ENCODE measurements at places on chromosomes 12 and 14.
A peak's percentile ranks its signal among the peaks of the same experiment; 100 is the strongest.

GRCh38 chr12:124939421-124940142, 25.1 kb upstream of the UBC start:
- peak; percentile 92 for DNase-seq

- no peak for DNase-seq
Measured at GRCh38 chr14:86299994-86300393, 770.0 kb downstream of the FLRT2 start.

GRCh38 chr12:52953181-52953841, 4.4 kb downstream of the KRT18 start:
- DNase-seq, result no peak

DNA sequence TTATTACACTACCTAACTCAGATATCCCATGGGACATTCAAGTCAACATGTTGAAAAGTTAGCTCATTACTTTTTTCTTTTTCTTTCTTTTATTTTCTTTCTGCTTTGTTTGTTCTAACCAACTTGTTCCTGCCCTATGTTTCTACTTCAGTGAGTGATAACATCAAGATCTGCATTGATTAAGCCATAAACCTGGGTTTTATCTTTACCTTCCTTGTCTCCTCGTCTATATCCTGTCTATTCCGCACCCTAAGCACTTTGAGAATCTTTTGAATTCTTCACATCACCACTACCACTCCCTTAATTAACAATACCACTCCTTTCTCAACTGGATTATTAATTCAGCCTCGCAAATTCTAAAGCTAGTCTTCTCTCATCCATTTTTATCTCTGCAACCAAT, 81.9 kb upstream of the AVPR1A start:
- DNase-seq, result no peak

DNA sequence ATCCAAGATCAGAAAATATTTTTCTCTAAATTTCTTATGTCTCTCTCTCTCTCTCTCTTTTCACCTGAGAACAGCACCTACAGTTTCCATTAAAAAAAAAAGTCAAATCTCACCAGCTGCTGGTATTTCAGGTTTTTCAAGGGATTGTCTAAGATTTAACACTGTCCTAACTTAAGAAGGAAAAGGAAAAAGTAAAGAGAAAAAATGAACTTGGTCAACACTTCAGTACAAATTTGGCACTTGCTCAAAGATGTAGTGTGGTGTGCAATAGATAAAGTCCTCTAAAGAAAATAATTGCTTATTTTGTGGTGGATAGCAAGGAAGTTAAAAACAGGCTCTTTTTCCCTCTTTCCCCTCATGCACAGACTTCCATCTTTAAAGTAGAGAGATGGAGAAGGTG, 416.2 kb downstream of the SOX5 start:
- DNase-seq, result no peak

GRCh38 chr14:59358102-59358501, 107.1 kb downstream of the GPR135 start:
- no peak for DNase-seq

- no peak for DNase-seq
Measured at GRCh38 chr12:119578112-119578511, 15.5 kb upstream of the TMEM233 start.

GRCh38 chr14:61719344-61720293, 24.3 kb downstream of the HIF1A start:
- no peak for DNase-seq

GRCh38 chr12:94495445-94496115, 35.9 kb upstream of the CEP83 start:
- no peak for DNase-seq

DNA sequence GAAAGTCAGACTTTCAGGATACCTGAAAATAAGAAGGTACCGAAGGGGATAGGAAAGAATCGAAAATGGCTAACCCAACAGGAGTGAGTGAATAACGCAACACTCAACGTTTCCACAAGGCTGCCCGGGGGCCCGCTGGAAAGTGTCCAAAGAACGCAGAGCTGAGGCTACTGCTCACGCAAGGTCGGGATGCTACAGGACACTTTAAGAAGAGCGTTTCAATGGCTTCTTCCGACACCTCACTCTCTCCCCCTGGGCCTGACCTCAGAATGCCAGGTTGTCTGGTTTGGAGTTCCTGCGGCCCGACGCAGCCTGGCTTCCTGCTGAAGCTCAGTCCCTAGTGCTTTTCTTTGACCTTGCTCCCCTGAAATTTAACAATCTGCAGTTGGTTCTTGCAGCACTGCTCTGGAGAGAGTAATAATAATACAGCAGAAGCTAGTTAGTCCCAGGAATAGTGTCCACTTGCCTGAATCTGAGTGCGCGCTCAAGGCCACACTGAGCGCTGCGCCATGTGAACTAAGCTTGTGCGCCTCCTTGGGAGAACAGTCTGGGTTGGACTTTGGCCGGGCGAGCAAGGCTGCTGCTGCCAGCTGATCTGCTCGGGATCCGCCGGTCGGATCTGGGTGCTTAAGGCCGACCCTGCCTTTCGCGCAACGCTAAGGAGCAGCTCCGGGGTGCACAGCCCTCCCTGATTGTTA, 2.0 kb upstream of the ALX1 start:
- no peak for DNase-seq

DNA sequence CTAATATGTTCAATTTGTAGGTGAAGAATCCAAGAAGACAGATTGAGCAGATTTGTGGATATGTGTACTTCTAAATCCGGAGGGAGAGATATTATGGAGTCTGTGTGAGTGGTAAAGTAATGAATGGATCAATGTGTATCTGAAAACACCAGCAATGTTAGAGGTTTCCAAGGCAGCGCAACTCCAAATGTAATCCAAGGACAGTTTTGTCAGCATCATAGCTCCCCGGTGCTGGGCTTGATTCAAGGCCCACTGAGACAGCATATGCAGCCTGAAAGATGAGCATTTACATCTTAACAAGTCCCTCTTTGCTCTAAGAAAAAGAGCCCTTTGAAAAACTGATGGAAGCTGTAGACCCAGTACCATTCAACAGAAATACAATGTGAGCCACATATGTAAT, 38.3 kb upstream of the FRMD6 start:
- no peak for DNase-seq

GRCh38 chr14:96287856-96288255, 31.8 kb downstream of the BDKRB1 start:
- no peak for DNase-seq

GRCh38 chr12:127125607-127126259, 1141.2 kb upstream of the TMEM132C start:
- no peak for DNase-seq

- no peak for DNase-seq
Measured at GRCh38 chr12:125418902-125419564, 353.8 kb downstream of the AACS start.

- DNase-seq, result no peak
Measured at GRCh38 chr12:13373131-13373530, 176.6 kb downstream of the EMP1 start.

GRCh38 chr14:48504921-48505320, 829.5 kb upstream of the MDGA2 start:
- DNase-seq, result no peak

- DNase-seq, result no peak
Measured at GRCh38 chr12:18706798-18707197, 31.0 kb downstream of the PLCZ1 start.

GRCh38 chr12:7058163-7058845, 2.2 kb upstream of the C1S start:
- DNase-seq, result no peak

DNA sequence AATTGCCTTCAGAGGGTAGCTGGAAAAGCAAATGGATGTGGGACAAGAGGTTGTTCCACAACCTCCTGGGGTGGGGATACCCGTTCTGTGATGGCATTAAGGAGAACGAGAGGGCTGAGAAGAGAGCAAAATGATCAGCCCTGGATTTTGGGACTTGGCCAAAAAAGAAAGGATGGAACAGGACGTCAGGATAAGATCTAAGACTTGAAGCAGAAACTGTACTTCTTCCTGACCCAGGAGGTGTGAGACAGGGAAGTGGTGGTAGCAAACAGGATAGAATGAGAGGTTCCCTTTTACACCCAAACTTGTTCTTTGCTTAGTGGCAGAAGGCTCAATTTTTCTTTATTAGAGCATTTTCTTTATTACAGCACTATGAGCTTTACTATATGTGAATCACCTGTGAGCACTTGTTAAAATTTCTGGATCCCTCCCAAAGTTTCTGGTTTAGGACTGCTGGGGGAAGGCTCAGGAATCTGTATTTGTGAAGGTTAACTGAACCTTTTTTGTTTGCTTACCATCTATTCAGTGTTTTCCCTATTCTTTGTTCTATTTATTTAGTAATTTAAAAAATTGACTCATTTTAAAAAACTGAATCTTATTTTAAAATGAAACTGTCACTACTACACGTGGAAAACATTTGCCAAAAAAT, 59.2 kb downstream of the ERC1 start:
- DNase-seq, result no peak

DNA sequence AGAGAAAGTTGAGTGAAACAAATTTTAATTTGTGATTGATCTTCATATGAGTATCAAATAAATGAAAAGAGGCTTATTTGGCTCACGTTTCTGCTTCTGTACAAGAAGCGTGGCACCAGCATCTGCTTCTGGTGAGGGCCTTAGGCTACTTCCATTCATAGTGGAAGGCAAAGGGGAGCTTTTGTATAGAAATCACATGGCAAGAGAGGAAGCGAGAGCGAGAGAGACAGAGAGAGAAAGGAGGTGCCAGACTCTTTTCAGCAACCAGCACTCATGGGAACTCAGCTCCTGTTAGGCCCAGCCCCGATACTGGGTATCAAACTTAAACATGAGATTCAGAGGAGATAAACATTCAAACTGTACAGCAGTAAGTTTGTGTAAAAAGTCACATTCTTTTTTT, 121.4 kb downstream of the SYNE2 start:
- no peak for DNase-seq

- no peak for DNase-seq
Measured at GRCh38 chr12:112862636-112863290, 44.0 kb upstream of the OAS1 start.
